Fibroblast of skin of left quadriceps (primary cell): ENCODE measurements at places on chromosomes 3 and 15.

GRCh38 chr15:36110659-36110993 lies 468.8 kb upstream of the CDIN1 start:
- no peak for DNase-seq

DNA sequence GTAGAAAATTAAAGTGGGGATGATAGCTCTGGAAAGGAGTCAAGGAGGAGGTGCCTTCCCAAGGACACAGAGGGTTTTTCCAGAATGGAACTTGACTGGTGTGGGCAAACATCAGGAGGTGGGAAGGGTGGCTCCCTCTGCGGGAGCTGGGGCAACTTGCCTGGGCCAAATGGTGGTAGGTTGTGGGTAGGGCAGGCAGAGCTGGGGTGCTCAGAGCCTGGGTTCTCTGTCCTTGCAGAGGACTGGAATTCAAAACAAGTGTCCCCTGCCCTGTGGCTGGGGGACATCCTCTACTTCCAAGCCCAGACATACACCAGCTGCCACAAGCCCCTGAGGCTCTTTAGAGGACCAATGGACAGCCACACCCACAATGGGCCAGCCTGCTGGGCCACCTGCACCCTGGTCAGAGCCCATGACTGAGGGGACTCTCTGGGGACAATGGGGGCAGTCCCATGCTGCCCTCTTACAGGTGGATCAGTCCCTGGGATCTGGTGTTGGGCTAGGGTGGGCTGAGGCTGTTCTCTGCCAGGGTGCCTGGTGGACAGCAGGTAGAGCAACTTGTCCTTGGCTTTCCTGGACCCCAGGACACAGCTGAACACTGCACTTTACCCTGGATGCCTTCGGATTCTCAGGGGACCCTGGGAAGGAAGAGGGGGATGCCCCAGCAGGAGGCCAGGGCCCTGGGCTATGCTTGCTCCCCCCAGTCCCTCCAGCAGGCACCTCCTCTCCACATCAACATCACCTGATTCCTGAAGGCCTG lies 38.6 kb upstream of the CSPG4 start:
- DNase-seq = no peak

GRCh38 chr3:123993818-123994217 lies 1.9 kb upstream of the ROPN1 start:
- DNase-seq = no peak

DNA sequence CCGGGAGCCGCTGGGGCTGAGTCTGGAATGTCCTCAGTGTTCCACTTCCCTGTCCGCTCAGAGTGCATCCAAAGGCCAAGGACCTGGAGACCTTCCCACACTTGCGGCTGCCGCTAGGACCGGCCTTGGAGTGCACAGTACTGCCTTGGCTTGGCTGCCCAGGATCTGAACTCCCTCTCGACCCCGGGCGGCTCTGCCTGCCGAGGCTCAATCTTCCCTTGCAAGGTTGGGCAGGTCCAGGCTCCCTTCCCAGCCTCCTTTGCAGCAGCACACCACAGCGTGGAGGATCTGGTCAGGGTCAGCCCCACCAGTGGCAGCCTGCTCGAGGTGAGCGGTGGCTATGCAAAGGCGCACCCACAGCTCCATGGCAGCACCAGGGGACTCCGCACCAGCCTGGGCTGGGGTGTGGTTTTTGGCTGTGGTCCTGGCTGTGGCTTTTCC lies 69.2 kb downstream of the PLXNA1 start:
- no peak for DNase-seq

- DNase-seq = no peak
Measured at GRCh38 chr3:37271611-37272010, 97.2 kb upstream of the LRRFIP2 start.
